PC-3 (cell line): ENCODE measurements at places on chromosomes 7 and 10.

- H3K27me3 ChIP-seq = no peaks in the 10 kb centered on the region
- H3K36me3 ChIP-seq = no peaks in the 10 kb centered on the region
- DNase-seq = no peak
- H3K4me3 ChIP-seq = no peak overlapping the region
- 0 out of 2 replicates have a peak, but pooled peaks cover 2% of the 10 kb centered on the region for H3K4me1 ChIP-seq
Observed at GRCh38 chr7:44308596-44309270, 16.7 kb downstream of the CAMK2B start.

DNA sequence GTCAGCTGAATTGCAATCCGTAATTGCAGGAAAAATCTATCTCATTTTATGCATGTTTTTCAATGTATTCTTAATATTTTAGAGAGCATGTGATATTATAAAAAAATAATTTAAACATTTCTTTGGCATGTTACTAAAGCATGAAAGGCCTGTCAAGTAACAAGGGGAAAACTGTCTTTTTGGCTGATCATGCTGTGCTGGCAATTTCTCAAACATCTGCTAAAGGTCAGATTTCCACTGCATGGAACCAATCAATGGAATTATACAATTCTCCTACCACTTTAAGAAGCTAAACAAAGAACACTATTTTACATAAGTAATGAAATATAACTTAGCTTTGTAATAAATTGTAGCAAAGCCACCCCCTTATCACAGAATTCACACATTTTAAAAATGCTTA lies 49.4 kb downstream of the JMJD1C start:
- no peak overlapping the region for H3K4me3 ChIP-seq
- H3K36me3 ChIP-seq = no peaks in the 10 kb centered on the region
- no peak for DNase-seq

DNA sequence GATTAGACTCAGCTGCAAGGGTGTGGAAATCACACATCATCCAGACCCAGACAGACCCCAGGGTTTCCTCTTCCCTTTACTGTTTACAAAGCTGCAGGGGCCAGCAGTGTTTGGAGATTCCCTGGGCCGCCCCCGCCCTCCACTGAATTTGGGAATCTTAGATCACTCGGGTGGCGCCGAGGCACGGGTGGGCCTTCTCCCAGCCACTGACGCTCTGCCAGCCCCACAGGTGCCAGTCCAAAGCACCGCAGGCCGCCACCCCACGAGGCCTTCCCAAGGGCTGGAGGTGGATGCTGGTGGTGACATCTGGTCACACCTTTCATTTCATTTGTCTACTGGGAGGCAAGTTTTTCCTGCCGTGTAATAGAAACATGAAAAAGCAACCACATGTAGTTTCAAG lies 439.4 kb upstream of the FOXK1 start:
- DNase-seq = no peak
- no peaks in the 10 kb centered on the region for H3K27me3 ChIP-seq
- peaks cover 12% of the 10 kb centered on the region for H3K4me1 ChIP-seq
- H3K4me3 ChIP-seq = no peak overlapping the region

DNA sequence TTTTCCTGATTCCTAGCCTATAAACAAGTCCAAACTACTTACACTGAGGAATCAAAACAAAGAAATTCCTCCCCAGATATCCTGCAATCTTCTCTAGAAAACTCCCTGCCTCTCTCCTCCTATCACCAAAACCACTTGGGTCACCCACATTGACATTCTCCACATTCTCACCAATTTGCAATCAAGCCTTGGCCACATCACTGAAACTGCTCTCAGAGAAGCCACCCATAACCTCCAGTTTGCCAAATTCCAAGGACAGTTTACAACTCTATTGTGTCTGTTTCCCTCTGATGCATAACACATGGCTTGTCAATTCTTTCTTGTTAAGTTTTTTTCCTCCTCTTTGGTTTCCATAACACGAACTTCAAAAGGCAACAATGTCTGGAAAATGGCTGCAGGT lies 233.5 kb downstream of the XPNPEP1 start:
- DNase-seq = no peak
- no peak overlapping the region for H3K27ac ChIP-seq
- no peaks in the 10 kb centered on the region for H3K27me3 ChIP-seq
- no peaks in the 10 kb centered on the region for H3K36me3 ChIP-seq
- H3K4me1 ChIP-seq = no peaks in the 10 kb centered on the region

GRCh38 chr10:451021-451471 lies 238.4 kb downstream of the DIP2C start:
- DNase-seq = no peak
- H3K4me1 ChIP-seq = peaks cover 7% of the 10 kb centered on the region
- no peak overlapping the region for H3K4me3 ChIP-seq
- H3K27me3 ChIP-seq = no peaks in the 10 kb centered on the region
- H3K27ac ChIP-seq = no peak overlapping the region

- H3K27me3 ChIP-seq = no peaks in the 10 kb centered on the region
- H3K4me1 ChIP-seq = peaks cover 10% of the 10 kb centered on the region
- H3K27ac ChIP-seq = no peak within 1 kb of the TSS
- no peak for DNase-seq
- no peaks in the 10 kb centered on the region for H3K36me3 ChIP-seq
- H3K4me3 ChIP-seq = no peak within 1 kb of the TSS
Observed at GRCh38 chr10:22345301-22346095, at the start of gene SPAG6. Gene SPAG6 (plus strand): TSS chr10:22345496. CDS start chr10:22345612, 116 bp downstream.

- DNase-seq = no peak
- peaks cover 71% of the 10 kb centered on the region for H3K36me3 ChIP-seq
- no peaks in the 10 kb centered on the region for H3K27me3 ChIP-seq
- no peak overlapping the region for H3K4me3 ChIP-seq
Observed at GRCh38 chr7:55160539-55160938, 141.7 kb downstream of the EGFR start.

DNA sequence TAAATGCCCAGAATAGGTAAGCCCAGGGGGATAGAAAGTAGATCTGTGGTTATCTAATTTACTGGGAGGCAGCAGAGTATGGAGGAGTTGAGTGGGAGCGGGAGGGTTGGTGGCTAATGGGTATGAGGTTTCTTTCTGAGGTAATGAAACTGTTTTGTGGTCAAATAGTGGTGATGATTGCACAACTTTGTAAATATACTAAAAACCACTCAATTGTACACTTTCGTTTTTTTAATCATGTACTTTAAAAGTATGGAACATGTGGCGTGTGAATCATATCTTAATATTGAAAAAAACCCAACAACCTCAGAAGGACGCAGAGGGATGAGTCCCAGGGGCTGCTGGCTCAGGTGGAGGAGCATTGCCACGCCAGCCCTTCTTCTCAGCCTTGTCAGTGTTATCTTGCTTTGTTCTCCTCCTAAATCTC lies 118.1 kb downstream of the WDR11 start:
- H3K27me3 ChIP-seq = peaks cover 36% of the 10 kb centered on the region
- peak; percentile 56 for DNase-seq
- H3K4me1 ChIP-seq = no peaks in the 10 kb centered on the region
- no peak overlapping the region for H3K27ac ChIP-seq
- no peak overlapping the region for H3K4me3 ChIP-seq

GRCh38 chr7:81232084-81232799 lies 313.4 kb upstream of the SEMA3C start:
- no peaks in the 10 kb centered on the region for H3K4me1 ChIP-seq
- H3K27me3 ChIP-seq = no peaks in the 10 kb centered on the region
- no peaks in the 10 kb centered on the region for H3K36me3 ChIP-seq
- no peak for DNase-seq

DNA sequence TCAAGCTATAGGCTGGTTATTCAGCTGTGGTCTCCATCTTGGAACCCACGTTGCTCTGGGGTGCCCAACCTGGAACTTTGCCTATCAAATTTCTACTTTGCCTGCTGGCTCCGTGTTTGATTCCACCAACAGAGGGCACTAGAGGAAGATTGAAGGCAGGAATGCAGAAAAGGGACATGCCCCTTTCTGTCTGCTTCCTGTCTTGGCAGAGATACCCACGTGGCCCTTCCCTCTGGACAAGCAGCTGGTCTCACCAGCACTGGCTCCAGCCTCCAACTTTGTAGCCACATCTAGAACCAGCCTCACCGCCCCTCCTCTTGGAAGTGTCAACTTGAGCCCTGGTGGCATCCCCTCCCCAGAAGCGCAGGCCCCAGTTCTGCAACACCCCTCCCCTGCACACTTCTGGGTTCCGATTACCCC lies 52.1 kb upstream of the ZNF438 start:
- H3K27ac ChIP-seq = no peak overlapping the region
- no peaks in the 10 kb centered on the region for H3K36me3 ChIP-seq
- no peak overlapping the region for H3K4me3 ChIP-seq
- no peaks in the 10 kb centered on the region for H3K27me3 ChIP-seq
- no peaks in the 10 kb centered on the region for H3K4me1 ChIP-seq

DNA sequence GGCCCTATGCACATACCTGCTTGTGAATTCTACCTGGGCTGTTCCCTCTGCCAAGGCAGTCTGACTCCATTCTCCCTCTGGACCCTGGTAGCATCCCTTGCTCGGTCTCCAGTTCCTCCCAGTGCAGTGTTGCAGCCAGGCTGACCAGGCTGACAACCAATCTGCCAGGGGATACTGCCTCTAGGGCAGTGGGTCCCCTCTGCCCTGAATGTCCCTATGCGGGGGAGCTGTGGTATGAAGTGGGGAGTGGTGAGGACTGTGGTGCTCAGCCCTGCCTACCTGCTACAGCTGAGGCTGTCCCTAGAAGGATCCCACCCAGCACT lies 48.0 kb upstream of the CAMK2B start:
- no peak for DNase-seq
- H3K4me1 ChIP-seq = peaks cover 30% of the 10 kb centered on the region
- H3K4me3 ChIP-seq = no peak overlapping the region
- H3K36me3 ChIP-seq = no peaks in the 10 kb centered on the region
- no peaks in the 10 kb centered on the region for H3K27me3 ChIP-seq
- H3K27ac ChIP-seq = 0 out of 2 replicates have a peak overlapping the region, but pooled peaks have one; percentile 7
